ENCODE measurements at places on chromosomes 1 and 21. TPM values are rescaled to one million over a fixed set of nuclear protein-coding genes. Genes with fewer than 3 reads are reported as not detected.

- no peak overlapping the region for H3K27ac ChIP-seq
- DNase-seq, result no peak
- H3K4me3 ChIP-seq, result no peak overlapping the region
- no peaks in the 10 kb centered on the region for H3K36me3 ChIP-seq
- no peaks in the 10 kb centered on the region for H3K4me1 ChIP-seq
These were observed 141.8 kb upstream of the AJAP1 start for GRCh38 chr1:4512636-4513035.

GRCh38 chr1:203463469-203464062, 12.0 kb upstream of the PRELP start:
- no peaks in the 10 kb centered on the region for H3K36me3 ChIP-seq
- H3K27ac ChIP-seq, result no peak overlapping the region
- no peaks in the 10 kb centered on the region for H3K4me1 ChIP-seq
- H3K4me3 ChIP-seq, result no peak overlapping the region
- DNase-seq, result no peak
- peaks cover 21% of the 10 kb centered on the region for H3K27me3 ChIP-seq

- H3K27me3 ChIP-seq, result no peaks in the 10 kb centered on the region
- H3K4me1 ChIP-seq, result peaks cover 12% of the 10 kb centered on the region
- peak overlapping the region; percentile 83 for H3K4me3 ChIP-seq
- H3K27ac ChIP-seq, result peak overlapping the region; percentile 96
- DNase-seq, result peak; percentile 56
These were observed 13.7 kb downstream of the MEGF6 start for GRCh38 chr1:3597599-3597964.

DNA sequence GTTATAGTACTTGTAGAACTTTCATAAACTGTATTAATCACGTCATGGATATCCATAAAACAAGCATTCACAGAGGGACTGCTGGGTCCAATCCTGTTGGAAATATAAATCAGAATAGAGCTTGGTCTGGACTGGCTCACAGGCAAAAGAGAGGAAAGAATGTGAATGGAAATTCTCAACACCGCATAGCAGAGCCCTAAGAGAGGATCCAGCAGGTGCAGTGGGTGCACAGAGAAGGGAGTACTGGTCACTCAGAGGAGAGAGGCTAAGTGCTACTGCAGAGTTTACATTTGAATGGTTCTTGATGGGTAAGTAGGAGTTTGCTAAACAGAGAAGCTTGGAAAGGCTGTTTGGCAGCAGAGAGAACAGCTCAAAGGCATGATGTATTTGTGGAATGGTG, 231.7 kb downstream of the PAPPA2 start:
- DNase-seq, result no peak
- H3K36me3 ChIP-seq, result no peaks in the 10 kb centered on the region
- H3K27me3 ChIP-seq, result no peaks in the 10 kb centered on the region

ANGEL2 gene
- 63.8 TPM for total RNA-seq

- peaks cover under 1% of the 10 kb centered on the region for H3K36me3 ChIP-seq
- H3K27me3 ChIP-seq, result no peaks in the 10 kb centered on the region
- H3K4me1 ChIP-seq, result peaks cover 17% of the 10 kb centered on the region
- no peak overlapping the region for H3K27ac ChIP-seq
These were observed 131.6 kb downstream of the TGFBR3 start for GRCh38 chr1:91754348-91754747.

TMEM269 gene
- total RNA-seq, result 0.22 TPM

- H3K4me1 ChIP-seq, result peaks cover 5% of the 10 kb centered on the region
- no peak overlapping the region for H3K27ac ChIP-seq
- H3K27me3 ChIP-seq, result no peaks in the 10 kb centered on the region
- DNase-seq, result no peak
- H3K36me3 ChIP-seq, result no peaks in the 10 kb centered on the region
These were observed 41.4 kb downstream of the TMCO4 start for GRCh38 chr1:19758227-19758830.

TCEANC2 gene
- 13.5 TPM for total RNA-seq

GRCh38 chr1:22208268-22208972, 65.5 kb upstream of the WNT4 start:
- H3K4me3 ChIP-seq, result no peak overlapping the region
- no peak for DNase-seq
- no peak overlapping the region for H3K27ac ChIP-seq
- no peaks in the 10 kb centered on the region for H3K36me3 ChIP-seq
- no peaks in the 10 kb centered on the region for H3K4me1 ChIP-seq

PALMD gene
- not detected for total RNA-seq

LDLRAD1 gene
- total RNA-seq, result not detected

DNA sequence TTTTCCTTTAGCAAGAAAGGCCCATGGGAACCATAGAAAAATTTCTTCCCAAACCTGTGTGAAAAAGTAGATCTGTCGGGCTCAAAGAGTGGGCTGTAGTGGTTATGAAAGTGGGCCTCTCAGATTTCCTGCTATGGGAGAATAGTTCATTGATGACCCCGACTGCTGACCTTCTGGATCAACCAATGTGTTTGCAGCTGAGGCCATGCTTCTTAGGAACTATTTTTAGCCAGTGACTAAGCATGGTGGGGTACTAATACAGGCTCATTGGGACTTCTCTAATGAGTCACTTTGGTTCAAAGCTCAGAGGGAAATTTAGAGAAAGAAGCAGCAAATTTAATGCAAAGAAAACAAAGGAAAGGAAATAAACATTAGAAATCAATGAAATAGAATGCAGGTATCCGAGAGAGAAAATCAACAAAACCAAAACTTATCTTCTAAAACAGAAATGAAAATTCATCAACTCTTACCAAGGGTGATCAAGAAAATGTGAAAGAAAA, 12.6 kb upstream of the PSMA5 start:
- no peak overlapping the region for H3K27ac ChIP-seq
- H3K36me3 ChIP-seq, result no peaks in the 10 kb centered on the region
- no peak overlapping the region for H3K4me3 ChIP-seq
- DNase-seq, result no peak

DNA sequence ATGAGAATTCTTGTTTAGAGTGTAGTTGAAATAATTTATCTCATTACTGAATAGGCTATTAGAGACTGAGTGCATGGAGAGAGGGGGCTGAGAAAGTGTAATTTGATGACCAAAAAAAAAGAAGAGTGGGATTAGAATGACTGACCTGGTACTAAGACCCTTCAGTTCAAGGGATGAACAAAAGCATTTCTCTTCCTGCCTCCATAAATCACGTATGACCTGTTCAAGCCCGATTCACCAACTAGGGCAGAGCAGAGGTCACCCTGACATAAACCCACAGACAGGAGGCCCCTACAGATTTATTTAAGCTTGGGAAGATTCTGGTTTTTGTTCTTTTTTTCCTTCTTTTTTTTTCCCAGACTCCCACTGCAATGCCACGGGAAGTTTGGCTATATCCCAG, 123.7 kb upstream of the COP1 start:
- no peaks in the 10 kb centered on the region for H3K27me3 ChIP-seq
- no peak for DNase-seq
- H3K4me1 ChIP-seq, result no peaks in the 10 kb centered on the region

- DNase-seq, result no peak
- no peaks in the 10 kb centered on the region for H3K36me3 ChIP-seq
- H3K27me3 ChIP-seq, result peaks cover 30% of the 10 kb centered on the region
- no peak overlapping the region for H3K4me3 ChIP-seq
- H3K27ac ChIP-seq, result no peak overlapping the region
- H3K4me1 ChIP-seq, result peaks cover 13% of the 10 kb centered on the region
These were observed 12.3 kb downstream of the PHLDA3 start for GRCh38 chr1:201456499-201457309.

Data from activated naive CD8-positive, alpha-beta T cell treated with anti-CD3 and anti-CD28 coated beads, Interleukin-2, amount 10 ng/mL, durations not matched to agents 7 days and 5 days (primary cell).